Activated T-helper 1 cell treated with anti-CD3 and anti-CD28 coated beads, Interleukin-2, amount 50 U/mL, for 16 hours (primary cell): ENCODE measurements at places on chromosomes 1 and 21.

- DNase-seq, result no peak
Measured at GRCh38 chr1:12144236-12144635, 22.6 kb upstream of the TNFRSF1B start.

GRCh38 chr1:208219659-208220282, 24.4 kb downstream of the PLXNA2 start:
- DNase-seq, result no peak

- no peak for DNase-seq
Measured at GRCh38 chr1:241776911-241777310, 71.1 kb upstream of the EXO1 start.

DNA sequence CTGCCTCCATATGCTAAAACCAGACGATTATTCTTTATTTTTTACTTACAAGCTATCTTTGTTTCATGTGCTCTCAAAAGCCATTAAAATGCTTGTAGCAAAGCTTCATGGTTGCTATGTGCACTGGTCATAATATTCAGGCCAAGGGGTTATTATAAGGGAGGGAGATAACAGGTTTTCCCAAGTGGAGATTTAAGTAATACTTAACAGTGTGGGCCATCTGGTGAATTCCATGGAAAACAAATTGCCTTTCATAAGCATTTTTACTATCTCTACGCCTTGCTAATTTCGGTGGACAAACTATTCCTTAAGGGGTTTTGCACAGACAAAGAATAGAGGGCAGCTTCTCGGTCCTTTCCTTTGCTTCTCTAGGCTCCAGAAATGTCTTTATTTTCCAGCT, 137.8 kb downstream of the NUF2 start:
- DNase-seq, result no peak

GRCh38 chr1:60394436-60394835, 320.9 kb upstream of the C1orf87 start:
- no peak for DNase-seq

GRCh38 chr1:93681989-93682412, 364 bp upstream of the BCAR3 start:
- no peak for DNase-seq

- no peak for DNase-seq
Measured at GRCh38 chr1:39690794-39691382, 345 bp downstream of the HPCAL4 start.

GRCh38 chr1:89260566-89261255, 11.9 kb downstream of the GBP5 start:
- DNase-seq, result no peak

- DNase-seq, result no peak
Measured at GRCh38 chr1:232239998-232240397, 389.9 kb downstream of the SIPA1L2 start.

DNA sequence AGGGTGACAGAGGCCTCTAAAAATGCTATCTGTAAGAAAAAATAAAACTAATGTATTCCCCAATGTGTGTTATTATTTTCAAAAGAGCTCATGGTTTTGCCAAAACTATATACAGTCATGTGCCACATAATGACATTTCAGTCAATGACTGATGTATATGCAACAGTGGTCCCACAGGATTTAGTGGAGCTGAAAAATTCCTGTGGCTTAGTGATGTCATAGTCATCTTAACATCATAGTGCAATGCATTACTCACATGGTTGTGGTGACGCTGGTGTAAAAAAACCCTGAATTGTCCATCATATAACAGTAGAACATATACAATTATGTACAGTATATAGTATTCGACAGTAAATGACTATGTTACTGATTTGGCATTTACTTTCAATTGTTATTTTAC, 172.4 kb downstream of the CACNA1E start:
- DNase-seq, result no peak

GRCh38 chr1:169473347-169473746, 12.4 kb downstream of the SLC19A2 start:
- no peak for DNase-seq

DNA sequence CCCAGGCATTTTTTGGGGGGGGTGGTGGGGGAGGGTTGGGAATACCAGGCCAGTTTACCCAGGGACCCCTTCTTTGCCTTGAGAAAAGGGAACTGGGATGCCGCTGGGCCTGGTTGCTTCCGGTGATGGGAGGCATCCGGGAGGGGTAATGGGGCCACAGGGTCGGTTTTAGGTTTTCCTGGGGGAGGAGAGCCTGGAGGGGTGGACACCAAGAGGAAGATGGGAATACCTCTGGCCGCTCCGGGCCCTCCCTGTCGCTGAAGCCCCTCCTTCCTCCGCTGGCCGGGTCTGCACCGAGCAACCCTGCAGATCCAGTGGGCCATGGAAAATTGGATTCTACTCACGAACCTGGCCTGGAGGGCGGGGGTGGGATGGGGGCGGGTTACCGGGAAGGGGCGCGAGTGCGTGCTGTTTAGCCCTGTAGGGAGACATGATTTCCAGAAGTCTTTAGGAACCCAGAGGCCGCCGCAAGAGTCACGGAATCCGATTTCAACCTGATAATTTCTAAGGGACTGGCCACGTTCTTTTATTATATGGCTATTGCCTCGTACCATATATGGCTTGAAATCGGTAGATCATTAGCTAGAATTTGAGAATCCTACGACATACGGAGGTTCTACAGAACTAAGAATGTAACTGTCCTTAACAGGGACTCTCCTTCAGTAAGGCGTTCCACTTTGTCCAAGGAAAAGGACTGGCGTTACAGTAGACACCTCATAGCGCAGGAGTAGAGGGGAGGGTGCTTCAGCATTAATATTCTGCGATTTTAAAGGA, 749 bp downstream of the AKIRIN1 start:
- DNase-seq, result no peak

DNA sequence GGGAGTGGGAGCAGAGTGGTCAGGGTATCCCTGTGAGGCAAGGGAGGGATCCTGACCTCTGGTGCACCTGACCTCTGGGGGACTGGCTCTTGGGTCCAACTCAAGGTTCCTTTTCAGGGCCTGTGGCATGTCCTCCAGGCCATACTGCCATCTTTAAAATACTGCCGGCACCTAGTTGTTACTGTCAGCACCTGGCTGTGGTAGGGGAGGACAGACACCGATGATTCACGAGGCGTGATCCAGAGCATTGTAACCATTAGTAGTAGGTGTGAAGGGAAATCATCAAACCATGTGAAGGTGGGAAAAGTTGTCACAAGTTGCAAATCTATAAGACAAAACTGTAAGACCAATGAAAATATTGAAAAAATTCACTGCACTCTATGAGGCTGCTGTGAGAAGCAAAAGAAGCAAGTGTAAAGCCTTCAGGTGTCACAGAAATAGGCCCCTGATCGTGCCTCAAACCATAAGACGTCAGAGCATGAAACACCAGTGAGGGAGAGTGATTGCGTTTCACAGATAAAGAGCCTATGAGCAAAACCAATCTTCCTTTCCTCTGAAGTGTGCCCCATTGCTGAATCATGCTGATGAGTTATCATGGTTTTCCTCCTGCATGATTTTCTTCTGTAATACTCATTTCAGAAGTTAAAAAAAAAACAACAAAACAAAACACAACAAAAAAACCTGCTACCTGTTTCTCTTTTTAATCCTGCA, 55.3 kb downstream of the CDC7 start:
- no peak for DNase-seq

- no peak for DNase-seq
Measured at GRCh38 chr1:218900615-218901014, 273.1 kb upstream of the LYPLAL1 start.

DNA sequence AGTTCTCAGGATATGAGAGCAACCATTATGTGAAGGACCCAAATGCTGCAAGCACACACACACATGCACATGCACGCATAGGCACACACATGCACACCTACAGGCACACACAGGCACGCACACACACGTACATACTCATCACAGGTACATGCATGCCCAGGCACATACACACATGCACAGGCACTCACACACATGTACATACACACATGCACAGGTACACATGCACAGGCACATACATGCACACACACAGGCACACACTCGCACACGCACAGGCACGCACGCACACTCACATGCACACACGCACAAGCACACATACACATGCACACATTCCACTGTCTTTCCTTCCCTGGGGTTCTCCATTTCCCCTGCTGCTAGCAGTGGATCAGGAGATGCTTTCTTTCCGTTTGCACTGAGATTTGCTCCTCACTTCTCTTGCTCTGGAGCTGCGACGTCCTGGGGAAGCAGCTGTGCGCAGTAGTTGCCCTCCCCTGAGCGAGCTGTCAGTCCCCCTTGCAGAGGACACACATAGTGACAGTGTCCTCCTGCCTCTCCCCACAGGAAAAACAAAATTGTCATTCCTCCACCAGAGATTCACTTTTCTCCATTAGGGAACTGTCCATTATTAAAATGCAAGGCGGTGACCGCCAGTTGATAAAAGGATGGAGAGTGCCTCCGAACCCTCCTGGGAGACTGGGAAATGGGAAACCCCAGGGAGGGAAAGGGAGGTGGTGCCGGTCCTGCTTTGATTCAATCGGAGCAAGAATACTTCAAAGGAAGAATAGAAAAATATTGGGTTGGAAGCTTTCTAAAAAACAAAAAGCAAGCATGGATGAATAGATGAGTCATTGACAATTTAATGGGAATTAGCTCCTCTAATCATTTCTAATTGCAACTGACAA, 69.5 kb downstream of the WDR4 start:
- DNase-seq, result no peak

- DNase-seq, result no peak
Measured at GRCh38 chr1:44390277-44390676, 14.8 kb upstream of the RNF220 start.

- no peak for DNase-seq
Measured at GRCh38 chr1:32612189-32612881, 38.0 kb downstream of the ZBTB8OS start.

- DNase-seq, result no peak
Measured at GRCh38 chr1:61299463-61299862, 217.1 kb downstream of the NFIA start.

DNA sequence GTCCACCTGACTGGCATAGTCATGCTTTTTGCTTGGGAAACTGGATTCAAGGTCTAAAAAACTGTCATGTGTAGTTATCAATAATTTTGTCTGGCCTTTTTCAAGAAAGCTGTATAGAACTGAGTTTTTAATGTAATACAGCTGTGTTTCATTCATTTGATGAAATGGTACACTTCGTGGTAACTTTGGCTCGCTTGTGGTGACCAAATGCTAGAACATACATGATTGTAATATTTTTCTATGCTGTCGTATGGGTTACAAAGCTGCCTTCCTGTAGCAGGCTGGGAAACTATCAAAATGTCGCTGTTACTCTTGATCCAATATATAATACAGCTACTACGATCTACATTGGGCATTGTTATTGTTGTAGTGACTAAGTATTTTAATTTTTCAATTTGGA, 2.1 kb downstream of the LRRC42 start:
- no peak for DNase-seq

DNA sequence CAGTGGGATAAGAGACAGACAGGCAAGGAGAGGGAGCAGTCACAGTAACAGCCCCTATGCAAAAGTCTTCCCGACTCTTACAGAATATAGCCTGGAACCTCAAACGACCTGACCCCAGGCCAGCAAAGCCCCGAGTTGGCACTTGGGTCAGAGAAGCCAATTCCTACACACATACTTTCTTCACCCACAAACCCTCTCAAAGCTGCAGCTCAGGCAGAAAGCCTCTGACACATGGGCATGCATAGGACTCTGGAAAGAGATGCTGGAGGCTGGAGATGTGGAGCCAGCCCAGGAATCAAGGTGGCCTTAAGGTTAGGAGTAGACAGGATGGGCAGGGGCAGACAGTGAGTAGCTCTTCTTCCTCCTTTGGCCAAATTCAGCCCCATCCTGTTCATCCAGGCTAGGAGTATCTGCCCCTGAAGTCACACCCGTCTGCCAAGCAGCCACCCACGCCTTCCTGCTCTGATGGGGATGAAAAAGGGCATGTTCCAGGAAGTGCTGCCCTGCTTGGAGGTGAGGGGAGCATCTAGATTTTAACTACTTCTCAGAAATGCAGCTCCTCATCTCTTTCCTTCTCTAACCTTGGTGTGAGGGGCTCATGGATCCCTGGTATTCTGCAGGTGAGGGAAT, 7.8 kb downstream of the SLC41A1 start:
- DNase-seq, result no peak

DNA sequence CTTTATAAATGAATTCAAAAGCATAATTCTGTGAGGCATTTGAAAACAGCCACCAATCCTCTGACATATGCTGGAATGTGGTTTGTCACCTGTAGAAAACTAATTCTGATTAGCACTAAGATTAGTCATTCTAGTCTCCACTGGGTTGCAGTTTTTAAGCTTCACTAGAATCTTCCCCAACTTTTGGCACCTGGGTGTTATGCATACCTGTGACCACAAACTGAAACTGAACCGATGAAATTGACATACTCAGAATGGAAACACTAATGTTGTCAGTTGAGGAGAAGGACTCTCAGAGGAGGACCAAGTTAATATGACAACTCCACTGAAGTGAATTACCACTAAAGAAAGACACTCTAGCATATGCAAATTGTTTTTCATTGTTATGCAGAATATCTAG, 285.8 kb upstream of the NEGR1 start:
- no peak for DNase-seq

DNA sequence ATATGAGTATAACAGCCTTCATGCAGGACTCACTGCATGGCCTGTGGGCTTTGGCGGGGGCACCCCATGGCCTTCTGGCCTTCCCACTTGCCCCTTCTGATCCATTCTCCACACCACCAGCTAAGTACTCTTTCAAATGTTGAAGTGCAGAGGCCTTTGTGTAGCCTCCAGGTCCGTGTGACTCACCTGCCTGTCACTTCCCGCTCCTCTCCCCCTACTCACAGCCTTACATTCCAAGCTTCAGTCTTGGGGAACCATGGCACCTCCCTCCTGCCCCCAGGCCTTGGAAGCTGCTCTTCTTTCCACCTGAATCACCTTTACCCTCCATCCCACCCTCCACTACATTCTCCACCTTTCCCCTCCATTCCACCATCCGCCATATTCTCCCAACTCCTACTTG, 69.6 kb downstream of the PGM1 start:
- DNase-seq, result no peak

- DNase-seq, result no peak
Measured at GRCh38 chr1:36961062-36961615, 73.2 kb downstream of the GRIK3 start.

- no peak for DNase-seq
Measured at GRCh38 chr1:175904808-175905207, 161.4 kb upstream of the TNR start.

- DNase-seq, result no peak
Measured at GRCh38 chr1:16446116-16446515, 5.6 kb downstream of the NECAP2 start.

DNA sequence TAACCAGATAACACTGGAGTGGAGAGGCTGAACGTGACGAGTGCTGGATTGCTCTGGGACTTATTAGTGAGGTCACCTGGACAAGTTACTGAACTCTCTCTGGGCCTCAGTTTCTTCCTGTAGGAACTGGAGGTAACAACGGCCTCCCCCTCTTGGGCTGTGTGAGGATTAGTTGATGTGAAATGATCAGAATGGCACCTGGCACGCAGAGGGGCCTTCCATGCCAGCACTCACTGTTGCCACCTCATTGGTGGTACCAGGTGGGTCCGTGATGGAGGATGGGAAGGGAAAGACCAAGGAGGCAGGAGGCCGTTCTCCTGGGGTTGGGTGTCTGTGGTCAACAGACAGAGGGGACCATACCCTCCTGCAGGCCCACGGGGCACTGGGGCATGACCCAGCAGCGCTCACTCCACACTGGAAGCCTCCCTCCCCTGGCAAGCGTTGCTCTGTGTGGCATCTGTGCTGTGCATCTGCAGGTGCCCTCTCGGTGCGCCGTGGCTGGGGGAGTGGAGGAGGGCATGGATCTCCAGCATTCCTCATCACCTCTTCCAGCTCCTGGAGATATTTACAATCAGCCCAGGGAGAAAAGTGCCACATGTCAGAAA, 349.5 kb upstream of the VAMP3 start:
- no peak for DNase-seq
